Activated CD8-positive, alpha-beta T cell treated with anti-CD3 and anti-CD28 coated beads, Interleukin-2, amount 10 ng/mL, durations not matched to agents 7 days and 5 days (primary cell): ENCODE measurements at places on chromosomes 3 and 15. TPM values are rescaled to one million over a fixed set of nuclear protein-coding genes. Genes with fewer than 3 reads are reported as not detected.

DNA sequence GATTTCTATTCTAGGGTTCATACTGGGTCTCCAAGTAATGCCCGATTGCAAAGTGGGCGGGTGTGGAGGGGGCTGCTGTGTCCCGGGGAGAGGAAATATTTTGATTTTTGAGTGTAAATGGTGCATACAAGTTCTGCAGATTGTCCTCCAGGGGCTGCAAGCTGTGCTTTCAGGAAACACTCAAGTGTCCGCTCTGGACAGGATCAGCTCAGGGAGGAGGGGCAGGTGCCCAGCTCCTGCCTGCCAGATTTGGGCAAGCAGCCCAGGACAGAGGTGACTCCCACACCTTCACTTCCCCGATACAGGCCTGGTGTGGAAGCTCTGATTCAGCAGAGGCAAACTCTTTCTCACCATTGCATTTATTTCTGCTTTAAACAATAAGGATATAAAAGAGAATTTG, 142.7 kb downstream of the ALDH1A2 start:
- DNase-seq = no peak

- no peak for DNase-seq
Observed at GRCh38 chr15:48695088-48695826, 49.7 kb upstream of the FBN1 start.

DNA sequence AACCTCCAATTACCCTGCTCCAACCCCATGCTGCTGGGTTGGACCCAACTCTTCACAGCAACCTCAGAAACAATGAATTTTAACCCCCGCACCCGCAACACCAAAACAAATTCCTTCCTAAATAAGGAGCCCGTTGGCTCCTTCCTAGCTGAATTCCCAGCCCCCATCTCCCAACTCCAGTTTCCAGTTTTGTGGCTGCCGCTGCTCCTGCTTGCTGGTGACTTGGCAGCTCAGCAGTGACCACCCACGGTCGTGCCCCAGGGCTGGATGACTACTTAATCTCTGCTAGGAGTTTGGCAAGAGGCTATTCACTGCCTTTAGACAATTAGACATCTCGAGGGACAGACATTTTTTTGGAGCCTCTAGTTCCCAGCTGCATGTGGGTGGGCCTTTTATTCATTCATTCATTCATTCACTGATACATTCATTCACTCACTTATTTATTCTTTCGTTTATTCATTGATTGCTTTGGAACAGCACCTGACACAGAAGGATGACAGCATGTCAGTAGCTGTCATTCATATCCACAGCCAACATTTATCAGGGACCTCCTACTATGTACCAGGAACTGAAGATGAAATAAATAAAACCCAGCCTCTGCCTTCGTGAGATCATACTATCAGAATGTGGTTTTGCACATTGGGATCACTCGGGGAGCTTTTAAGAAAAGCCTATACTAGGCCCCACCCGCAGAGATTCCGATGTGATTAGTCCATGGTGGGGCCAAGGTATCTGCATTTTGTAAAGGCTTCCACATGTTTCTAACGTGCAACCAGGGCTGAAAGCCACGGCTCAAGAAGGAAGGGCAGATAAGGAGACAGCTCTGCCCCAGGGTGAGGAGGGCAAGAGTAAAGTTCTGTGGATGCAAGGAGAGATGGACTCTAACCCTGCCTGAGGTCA, 256.5 kb downstream of the SHQ1 start:
- no peak for DNase-seq

DNA sequence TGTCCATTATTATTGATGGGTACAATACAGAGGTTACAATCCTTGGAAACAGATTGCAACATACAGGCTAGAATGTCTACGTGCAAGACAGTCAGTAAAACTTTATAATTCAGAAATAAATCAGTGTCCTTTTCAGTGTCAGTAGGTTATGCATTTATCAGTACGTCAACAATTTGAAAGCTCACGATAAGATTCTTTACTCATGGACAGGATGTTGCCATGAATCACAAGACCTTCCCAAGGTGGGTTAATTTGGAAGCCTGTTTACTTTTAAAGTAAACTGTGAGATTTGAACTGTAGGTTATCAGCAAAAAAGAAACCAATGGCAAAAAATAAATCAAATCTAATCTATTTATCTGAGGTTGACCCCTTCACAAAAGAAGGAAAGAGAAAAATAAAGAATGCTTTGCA, 243.9 kb upstream of the AGTR1 start:
- no peak for DNase-seq

The GOLGA6L22 gene
- not detected for total RNA-seq
